ENCODE measurements at places on chromosomes 3 and 15.

GRCh38 chr3:118597184-118597583, 437.5 kb downstream of the IGSF11 start:
- no peak for DNase-seq

DNA sequence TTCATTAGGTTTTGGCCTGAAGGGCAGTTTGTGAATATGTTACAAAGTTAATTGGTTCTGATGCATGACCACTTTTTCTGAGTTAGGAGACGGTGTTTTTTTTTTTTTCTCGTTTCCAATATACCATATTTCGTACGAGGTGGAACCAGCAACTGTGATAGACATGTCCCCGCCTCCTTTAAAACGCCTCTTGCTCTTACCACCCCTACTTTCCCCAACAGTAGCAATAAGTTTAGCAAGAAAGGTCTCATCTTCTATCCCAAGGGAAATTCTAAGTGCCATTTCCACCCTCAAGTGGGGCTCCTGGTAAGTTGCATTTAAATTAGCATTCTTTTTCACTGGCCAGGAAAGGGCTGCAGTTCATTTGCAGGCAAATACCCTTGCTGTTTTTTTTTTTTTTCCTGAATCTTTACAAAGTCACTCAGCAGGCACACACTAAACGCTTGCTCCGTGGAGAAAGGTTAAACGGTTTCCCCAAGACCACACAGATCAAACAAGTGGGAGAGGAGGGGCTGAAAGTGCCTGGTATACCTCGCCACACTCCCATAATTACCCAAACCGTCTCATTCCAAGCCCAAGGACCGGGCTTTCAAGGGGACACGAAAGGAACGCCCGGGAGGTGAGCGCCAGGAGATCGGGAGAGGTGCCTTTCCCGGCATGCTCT, 39.5 kb upstream of the MGA start:
- DNase-seq: no peak

- DNase-seq: no peak
These were observed 115.0 kb downstream of the STAG1 start for GRCh38 chr3:136637176-136637575.

DNA sequence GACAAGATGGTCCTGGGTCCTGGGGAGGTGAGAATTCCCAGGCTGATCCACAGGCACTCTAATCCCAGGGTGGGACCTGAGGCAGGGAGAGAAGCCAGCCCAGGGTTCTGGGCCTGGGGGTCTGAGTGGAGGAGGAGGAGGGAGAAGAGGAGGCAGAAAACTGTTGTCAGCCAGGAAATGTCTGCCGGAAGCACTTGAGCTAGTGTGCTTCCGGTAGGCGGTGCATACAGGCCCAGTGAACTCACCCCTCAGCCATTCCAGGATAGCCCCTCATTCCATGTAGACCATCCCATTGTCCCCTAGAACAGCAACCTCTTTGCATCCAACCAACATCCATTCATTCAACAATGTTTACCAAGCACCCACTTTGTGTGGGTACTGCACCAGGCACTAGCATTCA, 47.9 kb upstream of the LCTL start:
- DNase-seq: no peak

DNA sequence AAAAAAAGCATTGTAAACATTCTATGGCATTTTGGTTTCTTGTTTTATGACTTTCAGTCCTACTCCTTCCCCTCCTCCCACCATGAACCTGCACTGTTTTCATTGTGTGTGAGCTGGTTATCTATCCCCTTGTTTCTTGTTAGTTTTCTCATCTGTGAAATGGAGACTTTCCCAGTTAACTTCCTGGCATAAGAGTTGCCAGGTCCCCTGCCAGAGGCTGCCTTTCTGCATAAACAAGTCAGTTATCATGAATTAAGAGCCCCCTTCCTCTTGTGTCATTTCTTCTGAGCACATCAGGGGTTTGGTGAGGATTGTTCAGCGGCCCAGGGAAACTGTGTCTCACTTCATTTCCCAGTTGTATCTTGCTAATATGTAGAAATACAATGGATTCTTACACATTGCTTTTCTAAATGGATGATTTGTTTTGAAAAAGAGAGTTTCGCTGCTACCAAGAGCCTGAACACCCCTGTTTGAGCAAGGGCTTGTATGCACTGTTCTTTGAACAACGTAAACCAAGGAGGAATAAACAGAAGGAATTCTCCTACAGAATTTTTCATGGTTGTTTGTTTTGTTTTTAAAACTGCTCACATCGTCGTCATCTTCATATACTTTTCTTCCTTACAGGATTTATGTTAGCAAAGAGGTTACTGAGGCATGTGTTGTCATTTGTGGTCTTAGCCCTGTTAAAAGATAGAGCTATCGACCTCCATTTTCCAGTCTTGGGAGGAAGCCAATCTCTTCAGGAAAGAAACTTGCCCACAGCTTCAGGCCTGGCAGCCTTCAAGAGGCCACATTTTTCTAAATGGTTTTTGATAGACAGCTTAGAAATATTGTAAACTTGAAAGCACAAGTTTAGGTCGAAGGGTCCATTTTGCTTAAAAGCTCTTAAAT, 144.6 kb upstream of the IL12A start:
- DNase-seq: no peak

DNA sequence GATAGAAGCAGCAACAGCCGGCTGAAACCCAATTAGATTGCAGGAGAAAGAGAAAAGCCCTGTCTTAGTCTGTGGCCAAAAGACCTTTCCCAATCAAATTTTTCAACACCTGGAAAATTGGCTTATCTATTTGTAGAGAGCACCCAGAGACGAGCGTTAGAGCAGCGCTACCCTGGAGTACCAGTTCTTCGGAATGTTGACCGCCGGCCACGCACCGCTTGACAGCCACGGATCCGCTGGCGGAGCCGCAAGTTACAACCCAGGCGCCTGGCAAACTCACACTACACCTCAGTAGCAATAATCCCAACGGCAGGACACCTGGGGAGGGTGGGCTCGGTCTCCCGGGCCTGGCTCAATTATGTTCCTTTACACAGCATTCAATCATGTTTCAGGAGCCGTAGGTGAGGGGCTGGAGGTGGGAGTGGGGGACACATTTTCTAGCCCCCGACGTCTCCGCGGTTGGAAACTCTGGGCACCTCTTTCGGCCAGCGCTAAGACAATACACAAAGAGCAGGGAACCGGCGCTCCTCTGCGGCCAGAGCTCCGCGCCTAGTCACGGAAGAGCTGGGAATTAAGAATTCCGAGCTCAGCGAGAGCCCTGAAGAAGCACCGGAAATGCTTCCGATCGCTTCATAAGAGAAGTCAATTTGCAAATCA, 1.2 kb downstream of the MB21D2 start:
- DNase-seq: no peak

Measured in inflammatory macrophage treated with lipopolysaccharide for 1 hour (primary cell).